ENCODE measurements at places on chromosomes 2 and 18. TPM values are rescaled to one million over a fixed set of nuclear protein-coding genes. Genes with fewer than 3 reads are reported as not detected.
A peak's percentile ranks its signal among the peaks of the same experiment; 100 is the strongest.

DNA sequence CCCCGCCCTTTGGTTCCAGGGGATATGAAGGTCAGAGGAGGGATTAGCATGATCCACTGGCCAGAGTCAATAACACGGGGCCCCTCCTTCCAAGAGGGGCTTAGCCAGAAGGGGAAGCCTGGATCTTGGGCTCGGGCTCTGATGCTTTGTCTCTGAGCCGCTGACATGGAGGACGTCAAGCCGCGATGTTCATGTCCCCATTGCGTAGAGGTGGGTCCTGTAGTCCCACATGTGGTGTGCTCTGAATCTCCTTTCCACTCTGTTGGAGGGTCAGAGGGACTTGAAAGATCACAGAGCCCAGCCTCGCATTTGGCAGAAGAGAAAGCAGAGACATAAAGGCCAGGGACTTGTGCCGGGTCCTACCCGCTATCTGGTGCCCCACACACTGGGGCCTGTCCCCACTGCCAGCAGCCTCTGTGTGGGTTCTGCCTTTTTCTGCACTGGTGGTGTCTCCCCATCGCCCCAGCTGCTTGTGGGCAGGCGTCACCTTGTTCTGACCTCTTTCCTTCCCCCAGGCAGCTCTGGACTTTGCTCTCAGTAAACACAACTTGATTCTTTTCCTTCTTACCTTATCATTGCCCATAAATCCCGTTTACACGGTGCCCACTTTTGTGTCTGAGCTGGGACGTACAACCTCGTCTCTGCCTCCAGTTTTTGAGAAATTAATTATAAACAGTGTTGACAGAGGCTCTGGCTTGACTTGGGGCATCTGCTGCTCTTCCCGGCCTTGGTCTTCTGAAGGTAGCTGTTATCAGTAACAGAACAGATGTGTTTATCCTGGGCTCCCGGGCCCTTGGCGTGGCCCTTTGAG is 48.8 kb downstream of the SH3BP4 start:
- H3K27me3 ChIP-seq = no peaks in the 10 kb centered on the region
- H3K36me3 ChIP-seq = no peaks in the 10 kb centered on the region
- no peaks in the 10 kb centered on the region for H3K4me1 ChIP-seq

GRCh38 chr2:231394211-231395141 is 1.0 kb upstream of the B3GNT7 start:
- peak; percentile 94 for DNase-seq
- H3K4me3 ChIP-seq = peak overlapping the region; percentile 76
- H3K4me1 ChIP-seq = peaks cover 34% of the 10 kb centered on the region
- no peaks in the 10 kb centered on the region for H3K27me3 ChIP-seq
- no peaks in the 10 kb centered on the region for H3K36me3 ChIP-seq
- H3K27ac ChIP-seq = peak overlapping the region; percentile 91

- H3K27me3 ChIP-seq = no peaks in the 10 kb centered on the region
- H3K36me3 ChIP-seq = peaks cover 30% of the 10 kb centered on the region
- peak; percentile 59 for DNase-seq
- H3K27ac ChIP-seq = peak overlapping the region; percentile 88
Observed at GRCh38 chr2:61536180-61536571, 2.0 kb downstream of the XPO1 start.

CD28 gene
- total RNA-seq = not detected

DNA sequence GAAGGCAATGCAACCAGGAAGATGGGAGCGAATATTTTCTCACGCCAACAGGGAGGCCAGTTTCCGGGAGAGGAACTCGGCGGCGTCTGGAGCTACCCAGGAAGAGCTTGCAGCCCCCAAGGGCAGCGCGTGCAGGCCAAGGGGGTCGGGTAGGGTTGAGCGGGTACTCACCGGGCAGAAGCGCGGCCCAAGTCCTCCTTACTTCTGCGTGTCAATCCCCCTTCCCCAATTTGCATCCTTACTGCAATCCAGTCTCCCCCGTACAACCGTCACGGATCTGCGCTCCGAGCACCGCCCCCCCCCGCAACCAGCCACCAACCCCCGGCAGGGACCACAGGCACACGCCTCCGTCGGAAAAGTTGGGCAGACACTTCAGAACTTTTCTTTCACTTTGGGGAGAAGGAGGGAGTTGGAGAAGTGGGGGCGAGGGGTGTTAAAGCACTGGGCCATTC is 1.3 kb downstream of the ATP8B1 start:
- no peak overlapping the region for H3K27ac ChIP-seq
- no peak overlapping the region for H3K4me3 ChIP-seq
- H3K36me3 ChIP-seq = no peaks in the 10 kb centered on the region
- H3K27me3 ChIP-seq = no peaks in the 10 kb centered on the region
- no peak for DNase-seq

LDLRAD4 gene
- 204 TPM for total RNA-seq

DNA sequence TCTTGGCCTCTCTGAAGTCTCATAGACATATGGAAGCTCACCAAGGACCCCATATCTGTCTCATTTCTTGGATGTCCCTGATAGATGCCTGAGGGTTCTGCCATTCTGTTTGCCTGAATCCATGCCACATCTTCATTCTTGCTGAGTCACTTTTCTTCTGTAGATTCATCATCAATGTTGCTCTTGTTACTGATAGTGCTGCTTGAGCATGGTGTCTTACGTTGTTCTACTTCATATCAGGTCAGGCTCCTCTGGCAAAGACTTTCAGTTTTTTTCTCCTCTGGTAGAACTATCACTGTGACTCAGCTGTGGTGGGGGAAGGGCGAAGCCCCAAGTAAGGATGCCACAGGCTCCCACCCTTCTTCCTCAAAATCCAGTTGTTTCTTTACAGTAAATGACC is 885.2 kb downstream of the DCDC2C start:
- no peaks in the 10 kb centered on the region for H3K27me3 ChIP-seq
- DNase-seq = no peak
- no peak overlapping the region for H3K27ac ChIP-seq
- no peak overlapping the region for H3K4me3 ChIP-seq

QPCT gene
- total RNA-seq = 8.8 TPM

DNA sequence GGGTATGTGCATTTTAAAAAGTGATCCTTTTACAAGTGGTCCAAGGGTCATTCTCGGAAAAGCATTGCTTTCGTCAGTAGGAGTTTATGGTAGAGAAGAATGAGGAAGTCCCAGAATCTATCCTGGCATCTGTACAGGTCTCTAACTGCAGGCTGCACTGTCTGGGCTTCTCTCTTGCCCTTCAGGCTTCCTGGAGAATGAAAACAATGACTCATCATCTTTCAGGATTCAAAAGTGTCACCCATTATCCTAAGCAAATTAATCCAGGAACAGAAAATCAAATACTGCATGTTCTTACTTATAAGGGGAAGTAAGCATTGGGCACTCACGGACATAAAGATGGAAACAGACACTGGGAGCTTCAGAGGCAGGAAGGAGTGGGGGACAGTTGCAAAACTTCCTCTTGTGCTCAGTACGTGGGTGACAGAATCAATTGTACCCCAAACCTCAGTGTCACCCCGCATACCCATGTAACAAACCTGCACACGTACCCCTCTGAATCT is 60.2 kb upstream of the TXNDC2 start:
- no peak for DNase-seq
- H3K4me3 ChIP-seq = no peak overlapping the region
- no peaks in the 10 kb centered on the region for H3K36me3 ChIP-seq
- H3K4me1 ChIP-seq = no peaks in the 10 kb centered on the region

- no peaks in the 10 kb centered on the region for H3K36me3 ChIP-seq
- H3K4me1 ChIP-seq = no peaks in the 10 kb centered on the region
- H3K4me3 ChIP-seq = no peak overlapping the region
- H3K27ac ChIP-seq = no peak overlapping the region
- DNase-seq = no peak
Observed at GRCh38 chr2:232901736-232902578, 31.9 kb downstream of the SNORC start.

DNA sequence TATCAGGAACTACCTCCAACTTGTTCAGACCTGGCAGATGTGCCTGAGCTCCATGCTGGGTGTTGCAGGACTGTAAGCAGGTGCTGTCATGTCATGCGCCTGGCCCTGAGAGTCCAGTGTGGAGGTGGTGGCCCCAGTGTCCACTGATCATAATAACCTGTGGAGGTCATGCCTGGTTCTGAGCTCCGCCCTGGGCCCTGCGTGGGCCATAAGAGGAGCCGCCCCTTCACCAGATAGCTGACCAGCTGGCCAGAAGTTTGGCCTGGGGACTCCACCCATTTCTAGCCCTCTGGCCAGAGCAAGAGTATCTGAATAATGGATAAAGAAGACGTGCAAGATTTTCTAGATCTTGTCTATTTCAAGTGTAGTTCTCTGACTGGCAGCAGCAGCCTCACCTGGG is 72.4 kb downstream of the CTIF start:
- no peaks in the 10 kb centered on the region for H3K4me1 ChIP-seq
- DNase-seq = no peak
- no peaks in the 10 kb centered on the region for H3K27me3 ChIP-seq
- H3K36me3 ChIP-seq = no peaks in the 10 kb centered on the region
- H3K27ac ChIP-seq = no peak overlapping the region
- H3K4me3 ChIP-seq = no peak overlapping the region

DQX1 gene
- 1.4 TPM for total RNA-seq

ITGA4 gene
- 176 TPM for total RNA-seq

DNA sequence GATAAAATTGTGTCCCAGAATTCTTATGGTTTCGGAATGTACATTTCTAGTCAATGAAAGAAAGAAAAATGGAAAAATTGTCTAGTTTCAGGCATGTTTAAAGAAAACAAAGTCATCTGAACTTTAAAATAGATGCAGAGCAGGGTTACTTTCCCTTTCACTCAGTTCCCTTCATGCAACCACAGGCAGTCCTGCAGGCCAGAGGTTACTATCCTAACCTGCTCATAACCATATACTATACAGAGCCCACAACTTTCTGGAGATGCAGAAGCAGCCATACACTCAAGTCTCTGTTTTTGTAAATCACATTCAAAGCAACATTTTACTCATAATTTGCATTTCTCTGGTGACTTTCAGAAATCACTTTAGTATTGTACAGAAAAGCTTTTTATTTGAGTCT is 690.3 kb downstream of the MBD2 start:
- no peak for DNase-seq
- H3K27me3 ChIP-seq = no peaks in the 10 kb centered on the region
- H3K27ac ChIP-seq = no peak overlapping the region
- H3K36me3 ChIP-seq = no peaks in the 10 kb centered on the region
- no peak overlapping the region for H3K4me3 ChIP-seq
- no peaks in the 10 kb centered on the region for H3K4me1 ChIP-seq

PSD4 gene
- 85.3 TPM for total RNA-seq

SERPINB10 gene
- not detected for total RNA-seq

GRCh38 chr2:149062531-149062930 is 24.0 kb downstream of the LYPD6B start:
- H3K27me3 ChIP-seq = no peaks in the 10 kb centered on the region
- no peak overlapping the region for H3K27ac ChIP-seq
- no peak overlapping the region for H3K4me3 ChIP-seq
- no peak for DNase-seq

DNA sequence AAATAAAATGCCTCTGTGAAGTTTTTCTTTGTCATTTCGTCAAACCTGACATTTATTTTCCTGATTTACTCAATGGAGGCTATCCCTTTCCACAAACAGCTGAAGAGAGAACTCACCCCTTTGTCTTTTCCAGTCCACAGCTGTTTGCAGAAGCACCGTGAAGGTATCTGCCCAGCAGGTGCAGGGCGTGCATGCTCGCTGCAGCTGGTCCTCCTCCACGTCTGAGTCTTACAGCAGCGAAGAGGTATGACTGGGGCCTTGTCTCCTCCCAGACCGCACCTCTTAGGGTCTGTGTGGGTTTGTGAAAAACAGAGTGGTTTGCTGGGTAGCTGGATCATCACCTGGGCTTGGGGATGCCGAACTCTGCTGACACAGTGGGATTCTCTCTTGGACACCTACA is 9.7 kb downstream of the SPP2 start:
- no peak overlapping the region for H3K27ac ChIP-seq
- H3K36me3 ChIP-seq = no peaks in the 10 kb centered on the region
- H3K27me3 ChIP-seq = no peaks in the 10 kb centered on the region
- no peaks in the 10 kb centered on the region for H3K4me1 ChIP-seq
- no peak for DNase-seq

GRCh38 chr2:214233164-214233563 is 177.7 kb upstream of the VWC2L start:
- DNase-seq = no peak
- no peak overlapping the region for H3K4me3 ChIP-seq
- no peaks in the 10 kb centered on the region for H3K27me3 ChIP-seq

DNA sequence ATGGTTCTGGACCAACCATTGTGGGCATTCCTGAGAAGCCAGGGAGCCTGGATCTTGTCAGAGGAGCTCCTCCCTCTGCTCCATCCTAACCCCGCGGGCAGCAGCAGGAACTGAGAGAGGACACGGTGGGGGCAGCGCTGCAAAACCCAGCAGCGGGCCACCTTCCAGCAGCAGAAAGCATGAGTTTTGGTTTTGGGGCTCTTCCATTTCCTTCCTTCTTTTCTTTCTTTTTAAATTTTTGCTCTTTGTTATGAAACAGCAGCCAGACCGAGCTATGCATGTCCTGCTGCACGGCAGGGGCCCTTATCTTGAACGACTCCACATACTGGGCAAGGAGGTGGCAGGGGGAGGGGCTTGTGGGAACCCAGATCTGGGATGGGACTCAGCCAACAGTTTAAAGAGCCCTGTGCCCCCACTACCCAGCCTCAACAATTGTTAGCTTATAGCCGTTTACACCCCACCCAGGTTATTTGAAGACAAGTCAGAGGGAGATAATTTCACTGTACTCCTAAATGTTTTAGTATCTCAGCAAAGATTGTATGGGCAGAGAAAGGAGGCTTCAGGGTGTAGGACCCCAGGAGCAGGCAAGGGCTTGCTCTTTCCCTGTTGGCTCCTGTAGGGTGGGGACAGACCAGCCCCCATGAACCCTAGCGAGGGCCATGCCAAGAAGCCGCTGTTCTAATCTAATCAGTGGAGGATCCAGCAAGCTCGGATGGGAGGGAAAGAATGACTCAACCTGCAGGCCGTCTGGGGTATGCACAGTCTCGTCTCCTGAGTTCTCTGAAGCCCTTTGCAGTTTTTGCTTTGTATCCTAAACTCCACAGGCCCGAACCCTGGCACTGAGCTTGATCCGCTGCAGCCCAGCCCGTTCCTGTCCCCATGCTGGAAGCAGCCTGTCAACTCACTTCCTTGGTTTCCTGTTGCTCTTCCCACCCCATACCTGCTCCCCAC is 75.3 kb downstream of the LRRFIP1 start:
- H3K27me3 ChIP-seq = no peaks in the 10 kb centered on the region
- H3K4me1 ChIP-seq = peaks cover 9% of the 10 kb centered on the region
- H3K36me3 ChIP-seq = no peaks in the 10 kb centered on the region
- no peak overlapping the region for H3K27ac ChIP-seq
- DNase-seq = no peak
- no peak overlapping the region for H3K4me3 ChIP-seq

DNA sequence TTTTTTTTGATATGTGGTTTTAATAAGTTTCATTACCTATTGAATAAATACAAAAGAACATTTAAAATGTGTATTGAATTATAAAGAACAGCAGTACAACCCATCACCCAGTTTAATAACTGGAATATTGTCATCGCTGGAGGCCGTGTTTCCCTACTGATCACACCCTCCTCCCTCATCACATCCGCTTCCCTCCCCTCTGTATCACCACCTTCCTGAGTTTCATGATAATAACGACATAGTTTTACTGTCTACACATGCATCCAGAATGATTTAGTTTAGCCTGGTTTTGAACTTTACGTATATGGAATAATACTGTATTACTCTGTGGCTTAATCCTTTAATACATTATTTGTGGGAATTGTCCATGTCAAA is 2.1 kb downstream of the SERPINB8 start:
- H3K36me3 ChIP-seq = no peaks in the 10 kb centered on the region
- no peak overlapping the region for H3K4me3 ChIP-seq
